ENCODE measurements at places on chromosomes 1 and 21.

DNA sequence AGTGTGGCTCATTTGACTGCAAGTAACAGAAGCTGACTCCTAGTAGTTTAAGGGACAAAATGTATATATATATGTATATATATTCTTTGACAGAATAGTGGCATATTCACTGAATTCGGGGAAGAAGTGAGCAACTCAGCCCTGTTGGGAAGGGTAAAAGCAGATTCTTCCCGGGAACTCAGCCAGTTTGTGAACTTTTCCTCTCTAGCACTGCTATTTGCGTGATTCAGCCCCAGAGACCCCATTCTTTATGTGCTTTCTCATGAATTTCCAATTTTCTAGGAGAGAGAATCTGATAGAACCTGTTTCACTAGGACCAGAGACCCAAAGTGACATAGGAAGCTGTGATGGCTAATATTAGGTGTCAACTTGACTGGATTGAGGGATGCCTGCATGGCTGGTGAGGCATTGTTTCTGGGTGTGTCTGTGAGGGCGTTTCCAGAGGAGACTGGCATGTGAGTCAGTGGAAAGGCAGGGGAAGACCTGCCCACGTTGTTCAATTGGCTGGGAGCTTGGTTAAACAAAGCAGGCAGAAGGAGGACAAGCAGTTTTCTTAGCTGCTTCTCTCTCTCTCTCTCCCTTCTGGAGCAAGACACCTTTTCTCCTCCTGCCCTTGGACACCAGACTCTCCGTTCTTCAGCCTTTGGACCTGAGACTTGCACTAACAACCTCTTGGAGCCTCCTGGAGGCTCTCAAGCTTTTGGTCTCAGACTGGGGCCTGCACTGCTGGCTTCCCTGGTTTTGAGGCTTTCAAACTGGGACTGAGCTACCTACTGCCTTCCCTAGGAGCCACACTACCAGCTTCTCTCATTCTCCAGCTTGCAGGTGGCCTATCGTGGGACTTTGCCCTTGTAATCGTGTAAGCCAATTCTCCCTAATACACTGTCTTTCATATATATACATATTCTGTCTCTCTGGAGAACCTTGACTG, 93.4 kb upstream of the KCNK1 start:
- DNase-seq, result no peak

DNA sequence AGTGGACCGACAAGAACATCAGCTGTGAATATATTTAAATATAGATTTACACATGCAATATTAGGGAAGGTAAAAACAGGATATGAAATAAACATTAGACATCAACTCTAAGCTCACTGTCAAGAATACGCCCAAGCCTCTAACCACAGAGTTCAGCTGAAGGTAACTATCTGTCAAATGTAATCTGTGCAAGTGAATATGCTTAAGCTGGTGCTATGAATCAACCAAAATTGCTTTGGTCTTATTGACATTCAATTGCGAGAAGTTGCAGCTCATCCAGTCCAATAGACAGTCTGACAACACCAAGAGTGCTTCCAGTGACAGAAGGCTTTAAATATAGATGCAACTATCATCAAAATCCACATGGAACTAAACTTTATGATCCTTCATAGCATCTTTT, 32.3 kb downstream of the USH2A start:
- no peak for DNase-seq

GRCh38 chr1:86504895-86505563, 36.3 kb downstream of the CLCA1 start:
- no peak for DNase-seq

- no peak for DNase-seq
Measured at GRCh38 chr1:116033322-116033721, 57.0 kb downstream of the SLC22A15 start.

GRCh38 chr1:218517459-218517858, 172.3 kb downstream of the TGFB2 start:
- no peak for DNase-seq

DNA sequence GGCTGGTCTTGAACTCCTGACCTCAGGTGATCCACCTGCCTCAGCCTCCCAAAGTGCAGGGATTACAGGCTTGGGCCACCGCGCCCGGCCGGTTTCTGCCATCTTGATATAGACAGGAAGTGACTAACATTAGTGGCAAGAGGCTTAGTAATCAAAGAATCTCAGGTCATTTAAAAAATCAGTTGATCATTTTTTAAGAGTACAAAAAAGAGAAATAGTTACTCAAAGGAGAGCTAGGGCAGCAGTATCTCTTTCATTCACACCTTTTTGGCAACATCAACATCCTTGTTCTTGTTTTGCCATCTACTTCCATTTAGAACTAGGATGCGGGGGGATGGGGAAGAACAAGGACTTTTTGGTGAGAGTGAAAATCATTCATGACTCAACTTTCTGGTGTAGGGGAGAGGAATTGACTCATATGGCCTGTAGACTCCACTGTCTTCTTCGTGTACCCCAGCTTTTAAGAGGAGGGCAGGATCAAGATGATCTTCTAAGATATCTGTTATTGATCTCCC, 8.8 kb downstream of the FCRLB start:
- DNase-seq, result no peak

GRCh38 chr1:207268337-207268736, 53.1 kb upstream of the CD55 start:
- DNase-seq, result no peak

DNA sequence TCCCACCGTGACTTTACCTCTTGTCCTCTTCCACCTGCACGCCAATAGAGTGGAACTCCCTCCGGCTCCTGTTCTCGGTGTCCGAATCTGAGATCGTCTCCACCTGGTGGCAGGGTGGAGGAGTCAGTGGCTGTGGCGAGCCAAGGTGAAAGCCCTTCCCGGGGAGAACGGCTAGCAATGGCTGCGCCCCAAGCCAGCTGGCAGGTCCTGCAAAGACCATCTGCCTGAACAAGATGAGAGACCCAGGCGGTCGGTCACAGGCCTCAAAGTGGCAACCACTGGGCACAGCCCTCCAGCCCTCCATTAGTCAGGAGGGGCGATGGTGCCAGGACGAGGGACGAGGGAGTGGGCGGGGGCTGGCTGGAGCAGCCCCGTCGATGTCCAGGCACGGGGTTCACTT, 25.4 kb upstream of the SMIM12 start:
- no peak for DNase-seq

GRCh38 chr1:247966532-247967204, 1.6 kb downstream of the OR2AK2 start:
- no peak for DNase-seq

DNA sequence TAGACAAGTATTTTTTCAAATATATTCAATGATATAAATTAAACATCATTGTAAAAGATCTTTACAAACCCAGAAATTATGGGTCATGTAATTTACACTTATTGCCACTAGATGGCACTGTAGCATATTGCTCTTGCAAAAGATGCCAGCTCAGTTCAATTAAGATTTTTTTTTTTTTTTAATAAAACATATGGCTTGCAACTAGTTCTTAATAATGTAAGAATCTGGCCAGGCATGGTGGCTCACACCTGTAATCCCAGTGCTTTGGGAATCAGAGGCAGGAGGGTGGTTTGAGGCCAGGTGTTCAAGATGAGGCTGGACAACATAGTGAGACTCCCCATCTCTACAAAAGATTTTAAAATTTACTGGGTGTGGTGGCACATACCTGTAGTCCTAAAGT, 49.4 kb upstream of the DESI2 start:
- DNase-seq, result peak; percentile 56

GRCh38 chr1:23643736-23644554, 47.7 kb upstream of the RPL11 start:
- DNase-seq, result no peak

DNA sequence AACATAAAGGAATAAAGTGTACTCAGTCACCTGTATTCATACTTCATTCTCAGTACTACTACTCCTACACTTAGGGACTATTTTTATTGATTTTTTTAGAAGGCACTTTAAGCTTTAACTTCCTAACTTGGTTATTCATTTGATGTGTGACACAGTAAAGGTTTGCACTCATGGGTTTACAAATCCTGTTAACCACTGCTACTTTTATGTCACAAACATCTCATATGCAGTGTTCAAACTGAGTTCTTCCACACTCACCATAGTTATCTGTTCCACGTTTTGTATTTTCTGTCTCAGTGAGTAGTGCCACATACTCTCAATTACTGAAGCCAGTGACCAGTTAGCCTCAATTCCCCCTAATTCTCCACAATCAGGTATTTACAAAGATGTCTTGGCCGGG, 33.2 kb downstream of the RCOR3 start:
- DNase-seq, result no peak

DNA sequence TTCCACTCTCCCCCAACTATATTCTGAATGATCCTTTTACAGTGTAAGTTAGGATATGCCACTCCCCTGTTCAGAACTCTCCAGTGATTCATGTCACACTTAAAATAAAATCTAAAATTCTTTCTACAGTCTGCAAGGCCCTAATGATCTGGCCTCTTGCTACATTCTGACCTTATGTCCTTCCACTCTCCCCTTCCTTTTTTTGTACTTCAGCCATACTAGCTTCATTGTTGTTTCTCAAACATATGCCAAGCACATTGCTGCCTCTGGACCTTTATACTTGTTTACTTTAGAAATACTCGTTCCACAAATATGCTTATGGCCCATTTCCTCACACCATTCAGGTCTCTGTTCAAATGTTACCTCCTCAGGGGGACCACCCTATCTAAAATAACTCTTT, 14.8 kb upstream of the PSMA5 start:
- no peak for DNase-seq

DNA sequence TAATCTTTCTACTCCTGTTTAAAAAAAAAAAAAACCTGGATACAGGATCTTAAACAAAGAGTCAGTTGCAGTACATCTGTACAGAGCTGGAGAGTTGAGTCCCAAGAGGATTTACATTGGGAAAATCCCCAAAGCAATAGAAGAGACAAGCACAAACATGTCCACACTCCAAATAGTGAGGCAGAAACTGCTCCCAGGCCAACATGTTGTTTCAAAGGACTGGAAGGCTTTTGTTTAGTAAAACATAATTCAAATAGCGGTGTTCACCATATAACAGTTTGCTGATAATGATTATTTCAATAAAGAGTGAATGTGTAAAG, 425.4 kb downstream of the ADGRL2 start:
- peak; percentile 70 for DNase-seq

- DNase-seq, result no peak
Measured at GRCh38 chr1:117047271-117047670, 12.9 kb upstream of the TTF2 start.

DNA sequence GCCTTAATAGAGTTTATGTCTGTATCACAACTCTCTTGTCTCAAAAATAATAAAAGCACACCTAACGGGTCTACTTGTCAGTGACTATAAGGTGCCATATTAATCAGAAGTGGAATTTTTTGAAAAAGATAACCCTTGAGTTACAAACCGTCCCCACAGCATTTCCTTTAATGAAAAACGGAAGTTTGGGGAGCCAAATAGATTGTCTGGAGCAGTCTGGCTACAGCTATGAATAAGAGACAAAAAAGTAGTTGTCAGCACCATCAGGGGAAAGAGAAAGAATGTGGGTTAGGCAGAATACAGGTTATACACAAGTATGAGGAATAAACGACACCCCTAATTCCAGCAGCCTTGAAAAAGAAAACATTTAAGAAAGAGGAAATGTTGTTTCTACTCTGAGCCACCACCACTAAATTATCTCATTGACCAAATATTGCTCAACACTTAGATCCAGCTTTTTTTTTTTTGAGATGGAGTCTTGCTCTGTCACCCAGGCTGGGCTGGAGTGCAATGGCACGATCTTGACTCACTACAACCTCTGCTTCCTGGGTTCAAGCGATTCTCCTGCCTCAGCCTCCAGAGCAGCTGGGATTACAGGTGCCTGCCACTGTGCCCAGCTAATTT, 29.4 kb upstream of the USP24 start:
- no peak for DNase-seq

DNA sequence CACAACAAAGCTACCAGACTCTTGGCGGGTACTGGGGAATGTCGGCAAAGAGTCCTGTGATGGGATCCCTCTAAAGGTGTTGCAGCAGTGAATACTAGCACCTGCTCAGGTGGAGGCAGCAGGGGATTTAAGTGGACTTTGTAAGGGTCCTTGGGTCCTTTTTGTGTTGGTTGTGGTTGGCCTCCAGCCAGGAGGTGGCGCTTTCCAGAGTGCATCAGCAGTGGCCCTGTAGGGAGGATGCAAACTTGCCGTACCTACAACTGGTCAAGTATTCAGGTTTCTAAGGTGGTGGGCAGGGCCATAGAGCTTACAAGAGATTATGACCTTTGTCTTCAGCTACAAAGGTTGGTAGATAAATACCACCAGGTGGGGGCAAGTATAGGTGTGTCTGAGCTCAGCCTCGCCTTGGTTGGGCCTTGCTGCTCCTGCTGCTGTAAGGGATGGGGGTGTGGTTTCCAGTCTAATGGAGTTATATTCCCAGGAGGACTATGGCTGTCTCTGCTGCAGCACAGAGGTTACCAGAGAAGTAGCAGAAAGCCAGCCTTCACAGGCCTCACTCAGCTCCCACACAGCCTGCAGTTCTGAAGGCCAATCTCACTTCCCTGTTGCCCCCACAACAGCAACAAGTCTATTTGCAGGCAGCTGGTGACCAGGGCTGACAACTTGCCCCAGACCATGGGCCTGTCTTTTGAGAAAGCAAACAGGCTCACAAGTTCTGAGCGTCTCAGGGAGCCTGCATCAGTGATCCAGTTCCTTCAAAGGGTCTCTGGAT, 7.3 kb downstream of the OR2M5 start:
- no peak for DNase-seq

DNA sequence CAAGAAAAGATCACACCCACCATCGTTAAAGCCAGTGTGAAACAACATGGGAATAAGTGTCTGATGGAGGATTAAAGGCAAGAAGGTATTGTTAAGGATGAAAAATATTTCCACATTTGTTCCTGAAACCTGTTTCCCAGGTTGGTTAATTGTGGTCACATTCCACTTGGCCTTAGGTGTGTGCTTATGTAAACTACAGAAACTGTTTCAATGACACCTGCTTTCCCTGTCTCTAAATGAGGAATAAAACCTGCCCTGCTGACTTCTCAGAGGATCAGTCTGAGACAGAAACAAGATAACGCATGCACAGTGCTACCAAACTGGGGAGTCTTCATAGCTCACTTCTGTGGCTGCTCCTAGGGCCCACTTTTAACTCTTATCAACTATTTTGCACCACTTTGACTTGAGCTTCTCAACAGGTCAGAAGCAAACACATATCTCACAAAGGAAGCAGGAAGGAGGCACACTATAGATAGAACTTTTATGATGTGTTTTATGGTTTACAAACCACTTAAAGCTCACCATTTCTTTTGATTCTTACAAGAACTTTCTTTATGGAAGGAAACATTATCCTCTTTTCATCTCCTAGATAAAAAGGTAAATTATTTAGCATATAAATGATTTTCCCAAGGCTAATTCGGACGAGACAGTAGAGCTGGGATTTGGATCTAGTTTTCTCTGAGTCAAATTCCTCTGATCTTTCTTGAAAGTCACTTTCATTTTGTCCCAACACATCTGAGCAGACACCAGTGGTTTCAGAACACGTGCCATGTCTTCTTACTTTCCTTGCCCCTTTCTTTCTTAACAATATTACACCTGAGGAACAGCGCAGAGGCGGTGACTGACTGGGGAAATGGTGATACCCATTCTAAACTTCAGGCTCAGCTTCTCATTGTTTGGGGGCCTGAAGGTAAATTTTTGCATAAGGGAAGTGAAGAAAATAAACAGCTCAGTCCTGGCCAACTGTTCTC, 33.4 kb downstream of the CYP2J2 start:
- no peak for DNase-seq
